ENCODE measurements at places on chromosomes 1 and 21.

DNA sequence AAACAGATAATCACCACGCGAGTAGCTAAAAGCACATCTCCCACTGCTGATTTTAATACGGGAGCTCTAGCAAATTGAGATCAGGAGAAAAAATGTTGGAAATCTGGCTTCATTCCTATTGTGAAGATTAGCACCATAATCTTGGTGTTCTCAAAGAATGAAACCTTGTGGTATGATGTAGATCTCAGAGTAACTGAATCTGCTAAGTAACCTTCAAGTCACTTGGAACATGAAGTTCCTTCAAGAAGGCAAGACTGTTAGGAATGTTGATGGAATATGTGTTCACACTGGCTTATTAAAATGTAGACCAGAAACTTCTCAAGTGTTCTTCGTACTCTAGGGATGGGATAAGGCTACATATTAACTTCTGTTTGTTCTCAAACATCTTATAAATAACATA is 117.4 kb upstream of the CHRM3 start:
- peak; percentile 1 for DNase-seq

- DNase-seq: no peak
These were observed 164.3 kb downstream of the MIS18A start for GRCh38 chr21:32114419-32115035.

- DNase-seq: peak; percentile 68
These were observed 252.4 kb downstream of the TOMM20 start for GRCh38 chr1:234875953-234876855.

GRCh38 chr1:153842006-153842471 is 66.8 kb downstream of the SLC27A3 start:
- peak; percentile 10 for DNase-seq

DNA sequence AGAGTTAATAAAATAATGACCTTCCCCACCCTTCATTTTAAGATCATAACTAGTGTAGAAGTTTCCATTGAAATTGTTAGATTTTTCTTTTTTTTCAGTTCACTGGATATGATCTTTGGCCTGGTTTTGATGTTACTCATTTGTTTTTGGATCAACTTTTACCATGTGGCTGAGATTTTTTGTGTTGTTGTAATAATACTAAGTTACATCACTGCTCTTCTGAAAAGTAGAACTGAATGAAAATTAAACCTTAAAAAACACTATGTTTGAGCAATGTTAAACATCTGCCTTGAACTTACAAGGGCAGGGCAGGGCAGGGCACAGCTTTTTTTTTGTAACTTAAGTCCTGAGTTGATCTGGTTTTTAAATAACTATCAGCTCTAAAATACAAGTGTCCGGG is 204.8 kb upstream of the ADAMTS5 start:
- no peak for DNase-seq

DNA sequence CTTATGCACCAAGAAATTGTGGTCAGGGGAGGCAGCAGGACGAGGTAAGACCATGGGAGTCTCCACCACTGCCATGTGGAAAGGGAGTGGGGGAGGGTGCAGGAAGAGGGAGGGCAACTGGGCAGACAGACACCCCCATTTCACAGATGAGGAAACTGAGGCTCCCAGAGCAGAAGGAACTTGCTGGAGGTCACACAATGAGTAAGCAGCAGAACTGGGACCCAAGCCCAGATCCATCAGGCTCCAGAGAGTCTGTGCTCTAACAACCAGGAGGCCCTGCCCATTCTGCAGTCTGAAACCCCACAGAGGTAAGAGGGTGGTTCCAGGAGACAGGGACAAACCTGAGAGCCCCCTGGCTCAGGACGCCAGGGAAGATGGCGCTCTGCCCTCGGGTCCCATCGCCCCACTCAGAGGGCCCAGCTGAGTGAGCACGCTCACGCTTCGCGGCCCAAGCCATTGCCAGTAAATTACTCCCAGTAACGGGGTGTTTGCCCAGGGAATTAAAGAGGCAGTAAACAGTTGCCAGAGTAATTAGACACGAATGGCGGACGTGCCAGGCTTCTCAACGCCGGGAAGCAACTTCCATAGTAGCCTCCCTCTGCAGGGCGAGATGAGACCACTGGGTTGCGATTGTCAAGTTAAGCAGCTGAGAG is 59.2 kb downstream of the MATN1 start:
- DNase-seq: no peak

GRCh38 chr1:32035119-32035518 is 21.5 kb downstream of the KHDRBS1 start:
- no peak for DNase-seq

DNA sequence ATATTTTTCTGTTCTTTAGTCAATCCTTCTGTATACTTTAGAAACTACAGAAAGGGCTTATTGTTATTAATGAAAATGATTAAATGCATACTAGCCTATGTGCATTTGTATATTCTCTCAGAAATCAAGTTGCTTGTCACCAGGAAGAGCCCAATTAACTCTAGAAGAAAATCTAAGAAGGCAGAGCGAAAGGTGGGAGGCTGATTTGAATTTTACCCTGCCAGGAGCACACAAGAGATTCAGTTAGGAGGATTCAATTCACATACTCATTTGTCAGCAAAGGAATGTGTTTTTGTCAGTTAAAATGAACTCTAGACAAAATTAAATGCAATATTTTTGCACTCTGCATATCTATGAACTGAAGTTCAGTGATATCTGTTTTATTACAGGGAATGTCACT is 411.8 kb downstream of the KCNT2 start:
- DNase-seq: no peak

DNA sequence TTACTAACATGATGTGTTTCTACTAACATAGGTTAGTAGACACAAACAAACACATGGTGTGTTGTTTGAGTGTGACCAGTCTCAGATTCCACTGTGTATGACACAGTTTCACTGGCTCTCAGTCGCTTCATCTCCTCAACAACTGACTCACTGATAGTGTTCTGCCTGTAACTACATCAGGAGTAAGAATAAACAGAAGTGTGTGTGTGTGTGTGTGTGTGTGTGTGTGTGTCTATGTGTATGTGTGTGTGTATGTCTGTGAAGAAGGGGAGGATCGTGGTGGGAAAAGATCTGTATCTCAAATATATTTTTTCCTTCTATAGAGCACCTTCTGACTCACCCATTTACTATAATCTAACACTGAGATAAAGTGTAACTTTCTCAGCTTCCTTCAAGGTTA is 391.0 kb downstream of the PTPRC start:
- peak; percentile 67 for DNase-seq

DNA sequence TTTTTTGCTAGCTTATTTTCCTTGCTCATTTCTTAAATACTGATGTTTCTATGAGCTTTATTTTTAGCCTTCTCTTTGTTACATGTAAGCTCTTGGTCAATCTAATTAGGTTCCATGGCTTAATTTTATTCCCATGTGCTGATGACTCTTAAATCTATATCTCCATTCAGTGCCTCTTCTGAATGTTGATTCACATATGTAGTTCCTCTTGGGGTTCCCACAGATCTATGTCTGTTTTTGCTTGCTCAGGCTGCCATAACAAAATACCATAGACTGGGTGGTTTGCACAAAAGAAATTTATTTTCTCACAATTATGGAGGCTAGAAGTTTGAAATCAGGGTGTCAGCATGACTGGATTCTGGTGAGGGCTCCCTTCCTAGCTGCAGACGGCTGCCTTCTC is 58.3 kb upstream of the PLA2G4A start:
- no peak for DNase-seq

- DNase-seq: peak; percentile 89
These were observed 26.6 kb upstream of the COL18A1 start for GRCh38 chr21:45378258-45378966.

DNA sequence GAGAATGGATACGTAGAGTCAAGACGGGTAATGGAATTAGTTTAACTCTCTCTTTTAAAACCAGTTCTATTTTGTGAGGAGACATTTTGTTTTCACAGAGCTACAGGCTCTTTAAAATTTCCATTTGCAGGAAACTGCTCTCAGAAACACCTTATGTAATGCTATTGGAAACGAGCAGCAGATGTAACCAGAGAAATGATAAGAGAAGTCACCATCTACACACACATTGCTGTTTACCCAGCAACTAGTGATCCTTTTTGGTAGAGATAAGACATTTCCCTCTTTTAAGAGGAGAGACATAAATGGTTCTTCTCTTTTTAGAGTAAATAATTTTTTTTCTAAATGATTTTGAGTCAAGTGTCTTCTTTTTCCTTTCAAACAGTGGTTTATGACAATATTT is 80.6 kb downstream of the KCTD3 start:
- no peak for DNase-seq

GRCh38 chr1:224253721-224254120 is 70.7 kb downstream of the DEGS1 start:
- peak; percentile 67 for DNase-seq

GRCh38 chr21:42561762-42562650 is 48.4 kb downstream of the SLC37A1 start:
- DNase-seq: no peak

- DNase-seq: no peak
These were observed 159.1 kb upstream of the KCNK2 start for GRCh38 chr1:214923278-214923915.

All from M059J (cell line).